ENCODE measurements at places on chromosomes 13 and 19.

DNA sequence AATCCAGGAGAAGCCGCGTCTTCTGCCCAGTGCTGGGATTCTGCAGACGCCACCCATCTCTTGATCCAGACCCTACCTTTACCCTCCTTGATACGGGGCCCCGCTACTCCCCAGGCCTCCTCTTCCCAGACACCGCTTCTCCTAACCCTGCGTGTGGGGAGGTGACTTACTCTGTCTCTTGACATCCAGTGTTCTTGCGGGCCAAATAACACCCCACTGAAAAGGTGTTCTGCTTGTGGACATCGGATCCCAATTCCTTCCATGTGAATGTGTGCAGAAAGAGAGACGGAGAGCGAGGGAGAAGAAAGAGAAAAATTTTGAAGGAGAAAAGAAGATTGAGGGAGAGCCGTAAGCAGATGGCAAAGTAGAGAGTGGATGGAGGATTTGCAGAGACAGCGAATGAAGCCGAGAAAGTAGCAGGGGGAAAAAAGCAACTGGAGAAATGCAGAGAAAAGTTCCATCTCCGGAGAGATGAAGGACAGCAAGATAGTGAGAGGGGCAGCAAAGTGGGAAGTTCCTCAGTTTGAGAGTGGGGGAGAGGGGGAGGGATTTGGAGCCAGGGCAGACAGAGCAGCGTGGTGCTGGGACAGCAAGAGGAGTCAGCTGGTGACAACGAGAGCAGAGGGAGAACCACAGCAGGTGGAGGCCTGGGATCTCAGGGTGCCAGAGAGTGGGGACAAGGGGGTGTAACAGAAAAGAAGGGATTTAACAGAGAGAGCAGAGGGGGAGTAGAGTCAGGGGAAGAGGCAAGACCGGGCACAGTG lies 814 bp downstream of the ZNF480 start:
- no peak for DNase-seq

DNA sequence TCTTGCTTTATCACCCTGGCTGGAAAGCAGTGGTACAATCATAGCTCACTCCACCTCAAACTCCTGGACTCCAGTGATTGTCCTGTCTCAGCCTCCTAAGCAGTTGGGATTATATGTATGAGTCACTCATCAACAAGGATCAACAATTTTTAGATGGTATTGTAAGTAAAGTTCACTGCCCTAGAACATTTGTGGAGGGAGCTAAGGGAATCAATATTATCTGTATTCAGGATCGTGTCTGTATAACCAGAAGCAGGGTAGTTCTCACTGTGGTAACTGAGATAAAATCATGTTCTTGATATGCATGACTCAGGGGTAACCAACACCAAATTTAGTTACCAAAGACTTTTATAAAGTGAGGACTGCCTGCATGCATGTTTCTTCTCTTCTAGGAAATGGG lies 27.0 kb downstream of the ZMYM5 start:
- no peak for DNase-seq

DNA sequence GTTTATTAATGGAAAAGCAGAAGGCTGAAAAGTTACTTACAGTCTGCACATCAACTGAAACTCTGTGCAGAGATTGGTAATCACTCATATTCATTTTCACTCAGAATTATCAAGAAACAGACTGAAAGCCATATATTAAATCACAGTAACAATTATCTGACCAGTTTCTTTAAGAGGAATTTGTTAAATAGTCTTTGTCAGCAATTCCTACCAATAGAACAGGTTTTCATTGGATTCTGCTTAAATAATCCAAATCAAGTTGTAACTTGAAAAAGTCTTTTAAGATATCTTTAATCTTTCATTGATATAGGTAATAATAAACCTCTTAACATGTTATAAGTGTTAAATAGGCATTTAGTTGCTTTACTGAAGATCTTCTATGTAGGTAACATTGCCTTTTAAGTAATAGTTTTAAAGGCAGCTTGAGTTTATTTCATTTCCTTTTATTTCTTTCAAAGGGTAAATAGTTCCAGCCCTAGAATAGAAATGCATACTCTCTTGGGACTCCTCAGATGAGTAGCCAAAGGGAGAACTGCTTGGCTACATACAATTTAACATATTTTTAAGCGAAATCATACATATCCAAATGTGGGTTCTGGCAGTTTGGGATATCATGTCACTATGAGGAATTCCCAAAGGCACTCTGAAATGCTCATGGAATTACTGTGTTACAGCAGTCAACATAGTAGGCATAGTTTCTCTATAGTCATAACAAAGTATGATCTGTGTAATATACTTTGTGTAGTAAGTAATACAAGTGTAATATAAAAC lies 326.0 kb upstream of the SPRY2 start:
- DNase-seq: no peak

DNA sequence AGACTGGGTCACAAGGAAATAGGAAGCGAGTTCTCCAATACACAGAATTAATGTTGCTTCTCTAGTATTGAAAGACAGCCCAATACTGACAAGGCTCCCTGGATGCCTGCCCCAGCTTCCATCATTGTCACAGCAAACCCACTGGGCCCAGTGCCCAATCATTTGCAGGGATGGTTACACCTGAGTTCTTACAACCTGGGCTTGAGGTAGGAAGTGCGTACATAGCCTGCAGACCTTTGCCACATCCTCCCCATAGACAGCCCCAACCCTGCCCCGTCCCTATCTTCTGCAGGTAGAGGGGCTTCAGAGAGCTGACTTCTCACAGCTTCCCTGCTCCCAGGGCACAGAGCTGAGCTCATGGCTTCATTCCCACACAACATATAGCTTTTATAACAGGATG lies 108.1 kb upstream of the UBL3 start:
- no peak for DNase-seq

DNA sequence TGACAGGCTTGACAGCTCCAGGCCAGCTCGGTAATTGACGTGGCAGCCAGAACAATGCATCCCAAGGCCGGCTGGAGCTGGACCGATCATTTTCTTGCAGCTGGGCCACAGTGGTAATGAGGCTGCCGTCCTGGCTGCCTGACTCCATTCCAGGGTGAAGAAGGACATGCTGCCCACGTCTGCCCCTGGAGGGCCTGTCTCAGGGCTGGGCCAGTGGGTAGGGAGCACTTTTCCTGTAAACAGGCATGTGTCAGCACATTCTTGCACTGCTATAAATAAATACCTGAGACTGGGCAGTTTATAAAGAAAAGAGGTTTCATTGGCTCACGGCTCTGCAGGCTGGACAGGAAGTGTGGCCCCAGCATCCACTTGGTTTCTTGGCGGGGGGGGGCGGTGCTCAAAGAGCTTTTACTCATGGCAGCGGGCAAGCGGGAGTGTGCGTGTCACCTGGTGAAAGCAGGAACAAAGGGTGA lies 38.1 kb upstream of the KCTD15 start:
- DNase-seq: no peak

DNA sequence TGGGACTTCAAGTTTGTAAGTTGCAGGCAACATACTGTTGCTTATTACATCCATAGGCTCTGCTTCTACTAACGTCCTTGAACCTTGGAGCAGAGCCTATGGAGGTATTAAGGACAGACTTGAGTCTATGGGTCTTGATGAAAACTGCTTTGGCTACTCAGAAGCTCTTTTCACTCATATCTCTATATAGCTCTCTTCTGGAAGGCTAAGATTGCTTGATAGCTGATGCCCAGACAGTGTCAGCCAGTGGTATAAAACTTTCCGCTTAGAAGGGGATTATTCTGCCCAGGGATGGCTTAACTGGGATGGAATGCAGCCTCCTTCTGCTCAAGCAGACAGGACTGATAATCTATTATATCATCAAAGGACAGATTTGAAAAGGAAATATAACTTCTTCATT lies 25.6 kb upstream of the ESD start:
- no peak for DNase-seq

GRCh38 chr13:97257228-97257755 lies 35.2 kb downstream of the MBNL2 start:
- DNase-seq: no peak

- no peak for DNase-seq
Observed at GRCh38 chr19:55700813-55701212, 25.8 kb downstream of the EPN1 start.

GRCh38 chr13:80144493-80144892 lies 196.4 kb downstream of the SPRY2 start:
- DNase-seq: no peak

- DNase-seq: no peak
Observed at GRCh38 chr19:22545751-22546150, 88.4 kb upstream of the ZNF492 start.

DNA sequence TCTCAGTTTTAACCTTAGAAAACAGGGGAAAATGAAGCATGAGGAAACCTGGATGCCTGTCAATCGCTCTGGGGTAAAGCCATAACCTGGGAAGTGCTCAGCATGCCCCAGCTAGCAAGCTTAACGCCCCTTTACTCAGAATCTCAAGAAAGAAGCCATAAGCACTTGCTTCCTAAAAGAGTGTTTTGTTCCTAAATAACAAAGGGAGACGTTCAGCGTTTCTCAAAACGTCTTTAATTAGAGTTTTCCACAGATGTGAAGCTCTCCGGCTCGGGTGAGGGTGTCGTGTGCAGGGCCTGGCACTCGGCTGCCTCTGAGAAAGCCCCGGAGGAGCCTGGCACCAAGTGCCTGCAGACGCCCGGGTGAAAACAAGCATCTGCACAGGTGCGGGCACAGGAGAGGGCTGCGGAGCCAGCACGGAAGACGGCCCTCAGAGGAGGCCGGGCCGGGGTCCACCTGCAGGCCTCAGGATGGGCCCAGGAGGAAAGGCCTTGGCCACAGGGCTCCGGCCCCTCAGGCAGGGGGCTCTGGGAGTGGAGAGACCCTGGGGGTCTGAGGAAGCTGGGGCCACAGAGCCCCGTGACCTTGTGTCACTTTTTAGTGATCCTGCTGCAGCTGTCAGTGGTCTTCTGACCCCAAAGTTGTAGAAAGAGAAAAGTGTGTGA lies 6.2 kb downstream of the GAS6 start:
- DNase-seq: no peak

DNA sequence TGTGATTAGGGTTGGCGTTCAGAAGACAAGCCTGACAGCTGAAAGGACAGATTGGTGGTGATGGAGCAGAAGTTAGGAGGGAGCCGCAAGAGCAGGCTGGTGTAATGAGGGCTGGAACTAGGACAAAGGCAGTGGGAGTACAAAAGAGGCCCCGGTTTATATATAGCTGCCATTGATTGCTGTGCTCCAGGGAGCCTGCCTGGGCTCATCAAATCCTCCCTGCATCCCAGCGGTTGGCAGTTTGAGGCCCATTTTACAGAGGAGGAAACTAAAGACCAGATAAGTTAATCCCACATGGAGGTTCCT lies 123.7 kb downstream of the CACNA1A start:
- no peak for DNase-seq

- DNase-seq: peak; percentile 35
Observed at GRCh38 chr19:50794876-50795663, 4.9 kb downstream of the ACP4 start.

GRCh38 chr19:7734220-7735203 lies 2.6 kb upstream of the CLEC4G start:
- DNase-seq: no peak

DNA sequence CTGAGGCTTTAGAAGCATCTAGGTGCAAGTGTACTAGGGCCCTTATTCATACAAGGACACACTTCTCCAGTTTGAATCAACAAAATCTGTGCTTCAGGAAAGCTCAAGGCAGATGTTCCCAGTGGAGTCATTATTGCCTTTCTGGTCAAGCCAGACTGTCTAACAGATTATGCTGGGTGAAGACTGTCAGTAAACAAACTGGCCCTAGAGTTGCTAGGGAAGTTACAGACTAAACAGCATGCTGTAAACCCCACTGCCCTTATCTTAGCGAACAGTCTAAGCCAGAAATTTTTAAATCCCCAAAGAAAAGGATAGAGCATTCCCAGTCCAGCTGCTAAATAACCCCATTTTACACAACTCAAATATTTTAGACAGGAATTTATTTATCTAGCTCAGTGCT lies 1701.3 kb upstream of the PRR20A start:
- DNase-seq: no peak

- no peak for DNase-seq
Observed at GRCh38 chr13:23990455-23990854, 93.2 kb upstream of the C1QTNF9B start.
